ENCODE measurements at places on chromosomes 1 and 21.

GRCh38 chr1:156437037-156437867, 63.3 kb downstream of the MEF2D start:
- no peak for DNase-seq

DNA sequence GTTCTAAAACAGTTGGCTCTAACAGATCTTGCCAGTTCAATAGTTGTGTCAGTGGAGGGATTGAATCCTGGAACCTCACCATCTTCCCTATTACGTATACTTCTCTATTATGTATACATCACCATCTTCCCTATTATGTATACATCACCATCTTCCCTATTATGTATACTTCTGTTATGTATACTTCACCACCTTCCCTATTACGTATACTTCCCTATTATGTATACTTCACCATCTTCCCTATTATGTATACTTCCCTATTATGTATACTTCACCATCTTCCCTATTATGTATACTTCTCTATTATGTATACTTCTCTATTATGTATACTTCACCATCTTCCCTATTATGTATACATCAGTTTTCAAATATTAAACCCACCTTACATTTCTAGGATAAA, 34.4 kb upstream of the HP1BP3 start:
- DNase-seq, result no peak

DNA sequence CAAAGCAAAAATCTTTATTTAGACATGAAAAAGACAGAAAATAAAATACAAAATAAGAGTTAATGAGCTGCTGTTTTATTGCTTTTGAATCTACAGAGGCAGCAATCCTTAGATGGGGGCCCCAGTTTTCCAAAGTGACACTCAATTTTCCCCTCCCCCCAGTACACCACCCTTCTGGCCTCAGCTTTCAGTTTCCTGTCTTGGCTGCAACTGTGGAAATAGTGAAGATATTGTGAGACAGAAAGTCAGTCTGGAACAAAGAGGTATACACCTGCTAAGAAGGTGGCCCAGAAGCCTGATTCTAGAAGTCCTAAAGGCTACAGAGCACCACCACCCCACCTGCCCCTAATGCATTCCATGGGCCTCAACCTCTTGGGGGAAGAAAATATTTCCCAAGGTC, 1.1 kb upstream of the MTMR11 start:
- DNase-seq, result no peak

DNA sequence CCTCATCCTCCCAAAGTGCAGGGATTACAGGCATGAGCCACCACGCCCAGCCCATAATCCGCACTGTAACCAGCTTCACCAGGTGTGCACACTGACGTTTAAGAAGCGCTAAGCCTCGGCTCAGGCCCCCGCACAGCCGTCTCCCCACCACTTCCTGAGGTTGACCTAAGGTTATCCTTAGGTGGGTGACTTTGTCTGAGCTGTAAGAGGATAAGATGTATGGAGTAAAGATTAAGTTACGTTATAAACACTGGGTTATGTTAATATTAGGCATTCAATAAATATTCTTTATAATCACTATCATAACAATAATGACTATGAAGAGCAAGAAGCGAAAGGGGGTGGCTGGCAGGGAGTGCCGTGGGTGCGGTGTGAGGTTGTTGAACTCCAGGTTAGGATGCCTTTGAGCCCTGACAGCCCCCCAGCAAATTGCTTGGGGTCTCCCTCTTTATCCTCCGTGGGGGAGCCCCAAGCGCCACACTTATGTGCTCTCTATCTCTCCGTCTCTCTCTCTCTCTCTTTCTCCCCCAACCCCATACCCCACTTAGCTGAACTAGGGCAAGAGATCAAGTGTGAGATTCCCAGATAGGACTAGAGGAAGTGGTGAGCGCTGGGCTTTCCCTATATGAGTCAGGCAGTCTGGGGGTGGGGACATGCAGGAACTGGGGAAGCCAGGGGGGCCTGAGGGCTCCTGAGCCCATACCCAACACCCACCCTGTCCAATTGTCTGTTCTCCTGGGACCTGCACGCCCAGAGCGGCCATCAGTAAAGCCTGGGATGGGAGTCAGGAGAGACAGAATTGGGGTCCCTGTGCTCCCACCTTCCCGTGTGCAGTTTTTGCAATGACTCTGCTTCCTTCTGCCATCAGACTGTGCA, 7.6 kb downstream of the EFHD2 start:
- no peak for DNase-seq

DNA sequence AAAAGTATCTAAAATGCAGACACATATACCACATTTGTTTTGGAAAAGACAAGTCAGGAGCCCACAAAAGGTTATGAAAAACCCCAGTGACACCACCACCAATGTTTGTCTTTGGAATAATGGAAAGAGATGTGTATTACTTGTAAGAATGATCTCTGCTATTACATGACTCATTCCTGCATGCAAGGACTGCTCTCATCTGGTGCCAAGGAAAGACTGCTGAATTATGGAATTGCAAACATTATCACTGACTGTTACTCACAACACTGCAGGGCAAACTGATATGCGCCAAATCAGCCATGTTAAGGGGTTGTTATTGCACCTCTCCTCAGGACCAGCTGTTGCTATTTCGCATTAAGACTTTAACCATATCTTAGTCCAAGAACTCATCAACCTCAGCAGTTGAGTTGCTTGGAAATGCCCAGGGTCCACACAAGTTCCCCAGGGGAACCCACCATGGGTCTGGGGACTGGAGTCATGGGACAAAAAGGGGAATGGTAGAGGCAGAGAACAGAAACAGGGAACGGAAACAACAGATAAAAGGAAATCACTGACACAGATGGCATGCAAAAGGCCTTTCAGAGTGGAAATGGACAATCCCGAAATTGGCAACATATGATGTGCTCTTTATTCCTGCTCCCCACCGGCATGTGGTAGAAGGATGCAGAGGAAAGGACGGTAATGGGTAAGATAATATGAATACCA, 34.4 kb downstream of the CAPZB start:
- peak; percentile 80 for DNase-seq

DNA sequence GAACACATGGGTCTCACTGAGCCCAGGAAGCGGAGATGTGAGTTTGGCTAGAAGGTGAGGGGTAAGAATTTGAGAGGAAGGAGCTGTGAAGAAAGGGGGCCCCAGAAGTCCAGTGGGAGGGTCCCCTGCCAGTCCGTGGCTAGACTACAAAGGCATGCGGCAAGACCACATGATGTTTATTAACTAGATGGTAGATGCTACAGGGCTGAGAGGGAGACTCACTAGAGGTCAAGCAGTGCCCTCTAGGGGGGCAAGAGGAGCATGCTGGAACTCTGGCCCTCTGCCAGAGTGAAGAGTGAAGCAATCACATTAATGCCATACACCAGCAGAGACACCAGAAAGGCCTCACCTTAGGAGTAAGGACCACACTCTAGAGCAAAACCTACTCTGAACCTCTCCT, 12.2 kb downstream of the KIAA0319L start:
- DNase-seq, result peak; percentile 50

DNA sequence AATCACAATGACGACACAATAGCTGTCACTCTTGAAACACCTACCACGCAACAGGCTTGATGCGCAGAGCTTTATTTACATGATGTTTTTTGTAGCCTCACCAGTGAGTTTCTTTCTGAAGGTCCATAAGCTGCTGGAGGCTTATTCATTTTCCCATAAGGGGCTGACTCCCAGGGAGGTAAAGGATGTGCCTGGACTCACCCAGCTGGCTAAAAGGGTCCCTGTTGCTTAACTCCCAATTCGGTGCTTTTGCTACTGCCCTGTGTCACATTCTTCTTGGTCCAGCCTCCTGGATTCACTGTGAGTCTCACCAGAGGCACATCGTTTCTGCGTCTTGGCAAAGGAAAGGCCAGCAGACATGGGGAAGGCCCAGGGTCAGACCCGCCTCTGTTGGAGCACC, 44.6 kb upstream of the OLIG2 start:
- DNase-seq, result no peak

- no peak for DNase-seq
Measured at GRCh38 chr1:26317612-26318337, at the start of gene CD52. CD52 (plus strand) TSS chr1:26317958; CDS start chr1:26318018, 60 bp downstream.

DNA sequence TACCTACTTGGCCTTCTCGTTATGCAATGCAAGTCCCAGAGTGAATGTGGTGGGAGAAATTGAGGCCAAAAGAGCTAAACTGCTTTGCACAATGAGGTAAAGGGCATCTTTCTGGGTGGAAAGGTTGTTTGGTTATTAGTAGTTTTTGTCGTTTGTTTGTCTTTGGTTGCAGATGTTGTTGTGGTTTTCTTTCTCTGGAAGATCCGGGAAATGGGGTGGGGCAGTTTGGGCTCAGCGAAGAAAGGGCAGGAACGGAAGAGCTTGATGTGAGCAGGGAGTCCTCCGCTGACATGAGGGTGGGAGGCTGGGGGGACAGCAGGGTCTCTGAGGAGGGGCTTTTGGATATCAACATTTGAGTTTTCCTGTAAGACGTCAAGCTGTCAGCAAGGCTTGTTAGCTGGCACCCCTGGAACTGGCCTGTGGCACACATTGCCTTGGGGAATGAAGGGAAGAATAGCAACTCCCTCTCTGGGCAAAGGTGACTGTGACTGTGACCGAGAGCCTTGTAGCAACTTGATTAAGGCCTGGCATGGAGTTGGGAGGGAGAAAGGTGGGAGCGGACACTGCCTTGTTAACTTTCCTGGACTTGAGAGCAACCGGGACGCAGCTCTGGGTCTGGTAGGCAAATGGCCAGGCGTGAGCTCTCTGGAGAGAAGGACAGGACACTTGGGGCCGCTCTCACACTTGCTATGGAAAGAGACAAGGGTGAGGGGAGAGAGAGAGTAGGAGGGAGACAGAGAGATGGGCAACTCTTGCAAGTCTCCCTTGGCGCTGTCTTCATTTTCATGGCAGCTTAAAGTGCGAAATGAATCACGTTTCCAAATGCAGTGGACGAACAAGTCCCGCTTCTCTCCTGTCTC, 15.4 kb upstream of the OPRD1 start:
- DNase-seq, result no peak

GRCh38 chr1:87346130-87346814, 17.6 kb downstream of the LMO4 start:
- no peak for DNase-seq
